ENCODE measurements at places on chromosomes 11 and 22. TPM values are rescaled to one million over a fixed set of nuclear protein-coding genes. Genes with fewer than 3 reads are reported as not detected.

GRCh38 chr11:113859665-113860064, 15.7 kb downstream of the USP28 start:
- DNase-seq: no peak

DNA sequence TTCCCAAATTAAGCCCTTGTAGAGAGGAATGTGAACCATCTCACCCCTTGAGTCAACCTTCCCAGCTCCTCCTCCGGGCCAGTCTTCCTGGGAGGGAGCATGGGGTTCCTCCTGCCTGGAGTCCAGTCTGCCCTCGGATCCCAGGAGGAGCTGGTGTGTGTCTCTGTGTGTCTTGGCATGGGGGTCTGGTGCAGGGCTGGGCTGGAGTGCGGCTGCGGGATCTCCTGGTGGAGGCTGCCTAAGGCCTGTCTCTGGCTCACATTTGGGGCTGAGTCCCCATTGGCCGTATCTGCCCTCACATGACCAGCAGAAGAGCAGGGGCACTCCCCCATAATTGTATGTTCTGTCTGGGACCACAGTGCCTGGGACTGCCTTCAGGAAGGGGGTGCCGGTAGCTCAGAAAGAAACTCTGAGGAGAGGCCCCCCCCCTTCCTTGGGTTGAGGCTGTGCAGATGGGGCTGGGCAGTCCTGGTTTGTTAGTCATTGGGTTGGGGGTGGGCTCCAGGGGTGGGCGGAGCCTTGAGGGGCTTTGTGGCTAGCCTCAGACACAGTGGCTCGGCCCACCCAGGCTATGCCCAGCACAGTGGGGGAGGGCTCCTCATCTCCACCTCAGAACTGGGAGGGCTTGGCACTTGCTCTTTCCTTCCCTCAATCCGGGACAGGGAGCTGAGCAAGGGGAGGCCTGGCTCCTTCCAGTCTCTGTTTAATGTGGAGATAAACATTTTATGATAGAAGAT, 2.9 kb downstream of the C1QTNF5 start:
- DNase-seq: peak; percentile 67

- DNase-seq: no peak
Observed at GRCh38 chr22:27784120-27784475, 17.5 kb downstream of the MN1 start.

- DNase-seq: peak; percentile 83
Observed at GRCh38 chr11:22703040-22703439, 36.6 kb downstream of the GAS2 start.

MRGPRX3 gene
- total RNA-seq: not detected

LRFN4 gene
- total RNA-seq: 33.7 TPM

DNA sequence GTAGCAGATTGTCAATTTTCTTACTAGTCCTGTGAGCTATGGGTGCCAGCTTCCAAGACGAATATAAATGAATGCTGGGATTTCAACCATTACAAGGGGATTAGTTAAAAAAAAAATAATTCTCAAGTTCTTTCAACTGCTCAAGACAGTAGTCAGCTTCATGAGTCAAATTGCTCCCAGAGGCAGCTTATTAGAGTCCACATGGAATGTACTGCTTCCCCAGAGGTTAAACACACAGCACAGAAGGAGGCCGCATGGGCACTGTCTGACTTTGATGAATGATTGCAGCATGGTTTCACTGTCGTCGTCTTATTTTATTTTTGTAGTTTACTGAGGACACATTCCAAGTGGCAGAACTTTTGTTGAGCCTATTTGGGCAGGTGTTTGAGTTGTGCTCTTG, 563.2 kb downstream of the TMEM135 start:
- peak; percentile 10 for DNase-seq
